MCF 10A (cell line): ENCODE measurements at places on chromosomes 11 and 22.
A peak's percentile ranks its signal among the peaks of the same experiment; 100 is the strongest.

DNA sequence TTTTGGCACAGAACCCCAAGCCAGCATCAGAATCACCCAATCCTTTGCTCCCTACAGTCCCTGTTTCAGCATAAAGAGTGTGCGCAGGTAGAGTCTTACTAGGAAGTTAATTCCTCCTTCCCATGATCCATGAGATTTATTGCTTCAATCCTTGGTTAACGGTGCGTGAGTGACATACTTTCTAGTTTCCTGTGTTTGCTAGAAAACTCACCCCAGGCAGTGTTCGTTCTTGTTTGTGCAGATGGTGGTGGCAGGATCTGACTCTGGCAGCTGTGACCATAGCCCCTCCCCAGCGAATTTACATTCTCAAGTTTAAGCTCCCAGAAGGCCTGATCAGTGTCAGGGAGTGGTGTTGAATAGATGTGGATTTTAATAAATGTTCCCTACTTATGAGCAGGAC is 106.7 kb upstream of the CCT8L2 start:
- no peaks in the 10 kb centered on the region for H3K4me1 ChIP-seq
- H3K27ac ChIP-seq: no peak overlapping the region
- peaks cover 5% of the 10 kb centered on the region for H3K36me3 ChIP-seq
- H3K4me3 ChIP-seq: no peak overlapping the region
- DNase-seq: no peak
- H3K27me3 ChIP-seq: no peaks in the 10 kb centered on the region

DNA sequence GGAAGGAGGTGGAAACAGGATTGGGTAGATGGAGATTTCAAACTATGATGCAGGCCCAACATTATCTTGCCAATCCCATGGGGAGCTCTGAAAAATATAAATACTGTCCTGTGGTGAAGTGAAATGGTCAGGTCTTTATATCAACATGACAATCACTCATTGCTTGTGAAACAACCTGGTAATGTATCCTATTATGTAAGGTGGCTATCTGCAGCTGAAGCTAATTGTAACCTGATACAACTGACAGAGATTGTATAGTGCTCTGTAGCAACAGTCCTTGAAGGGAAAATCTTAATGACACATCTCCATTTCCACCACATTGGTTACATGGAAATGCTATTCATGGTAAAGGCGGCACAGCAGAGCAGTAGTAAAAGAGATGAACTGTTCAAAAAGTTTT is 20.7 kb upstream of the CHORDC1 start:
- H3K27ac ChIP-seq: no peak overlapping the region
- H3K27me3 ChIP-seq: no peaks in the 10 kb centered on the region
- DNase-seq: peak; percentile 29

- peaks cover 2% of the 10 kb centered on the region for H3K27me3 ChIP-seq
- peaks cover 16% of the 10 kb centered on the region for H3K4me1 ChIP-seq
- no peak overlapping the region for H3K27ac ChIP-seq
- no peak for DNase-seq
- H3K36me3 ChIP-seq: no peaks in the 10 kb centered on the region
Observed at GRCh38 chr11:31996159-31996881, 94.6 kb upstream of the RCN1 start.

GRCh38 chr11:106076171-106076918 is 802 bp downstream of the KBTBD3 start:
- H3K27me3 ChIP-seq: no peaks in the 10 kb centered on the region
- peaks cover 15% of the 10 kb centered on the region for H3K36me3 ChIP-seq
- peak overlapping the region; percentile 97 for H3K27ac ChIP-seq
- peak overlapping the region; percentile 88 for H3K4me3 ChIP-seq
- DNase-seq: no peak

- no peaks in the 10 kb centered on the region for H3K36me3 ChIP-seq
- no peaks in the 10 kb centered on the region for H3K4me1 ChIP-seq
- no peak overlapping the region for H3K4me3 ChIP-seq
- no peaks in the 10 kb centered on the region for H3K27me3 ChIP-seq
Observed at GRCh38 chr22:32882360-32882755, 80.9 kb downstream of the TIMP3 start.

DNA sequence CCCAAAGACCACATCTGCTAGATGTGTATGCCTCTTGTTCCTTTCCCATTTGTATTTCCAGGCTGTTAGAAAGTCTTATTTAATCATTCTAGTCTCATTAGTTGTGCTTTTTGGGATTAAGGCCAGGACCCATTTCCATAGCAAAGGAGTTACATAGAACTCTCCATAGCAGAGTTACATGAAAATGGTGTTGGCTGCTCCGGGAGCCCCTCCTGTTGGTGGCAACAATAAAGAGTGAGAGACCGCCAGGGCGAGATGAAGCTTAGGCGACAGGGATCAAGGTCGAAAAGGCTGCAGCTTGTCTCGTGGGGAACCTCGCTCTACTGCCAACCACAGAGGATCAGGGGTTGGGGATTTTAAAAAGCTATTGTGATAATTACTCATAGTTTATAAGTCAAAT is 58.3 kb downstream of the GRIK4 start:
- no peak overlapping the region for H3K27ac ChIP-seq
- no peak for DNase-seq
- no peak overlapping the region for H3K4me3 ChIP-seq
- H3K36me3 ChIP-seq: no peaks in the 10 kb centered on the region

- no peak for DNase-seq
- no peaks in the 10 kb centered on the region for H3K4me1 ChIP-seq
- H3K27ac ChIP-seq: no peak overlapping the region
- H3K4me3 ChIP-seq: no peak overlapping the region
- H3K36me3 ChIP-seq: no peaks in the 10 kb centered on the region
Observed at GRCh38 chr11:121714351-121714750, 261.6 kb upstream of the SORL1-AS1 start.

GRCh38 chr22:24147666-24148065 is 33.6 kb upstream of the SUSD2 start:
- H3K27ac ChIP-seq: no peak overlapping the region
- H3K27me3 ChIP-seq: no peaks in the 10 kb centered on the region
- H3K4me3 ChIP-seq: no peak overlapping the region
- H3K36me3 ChIP-seq: no peaks in the 10 kb centered on the region
- DNase-seq: no peak

DNA sequence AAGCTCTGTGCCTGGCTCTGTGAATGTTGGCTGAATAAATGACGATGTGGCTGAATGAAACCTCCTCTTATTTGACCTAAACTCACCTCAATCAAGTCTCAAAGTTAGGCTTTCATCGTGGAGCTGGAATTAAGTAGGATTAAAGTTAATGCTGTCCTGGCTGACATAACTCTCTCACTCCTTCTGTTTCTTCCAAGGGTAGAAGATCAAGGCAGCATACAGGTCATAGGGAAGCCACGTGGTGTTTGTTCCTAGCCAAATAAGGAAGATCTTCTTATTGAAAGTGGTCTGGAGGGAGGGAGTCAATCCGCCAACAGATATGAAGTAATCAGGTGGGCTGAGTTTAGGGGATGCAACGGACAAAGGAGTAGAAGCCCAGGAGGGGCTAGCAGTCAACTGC is 59.5 kb downstream of the TRIM29 start:
- no peak overlapping the region for H3K4me3 ChIP-seq
- no peak overlapping the region for H3K27ac ChIP-seq
- peaks cover 5% of the 10 kb centered on the region for H3K4me1 ChIP-seq
- peaks cover 20% of the 10 kb centered on the region for H3K27me3 ChIP-seq

DNA sequence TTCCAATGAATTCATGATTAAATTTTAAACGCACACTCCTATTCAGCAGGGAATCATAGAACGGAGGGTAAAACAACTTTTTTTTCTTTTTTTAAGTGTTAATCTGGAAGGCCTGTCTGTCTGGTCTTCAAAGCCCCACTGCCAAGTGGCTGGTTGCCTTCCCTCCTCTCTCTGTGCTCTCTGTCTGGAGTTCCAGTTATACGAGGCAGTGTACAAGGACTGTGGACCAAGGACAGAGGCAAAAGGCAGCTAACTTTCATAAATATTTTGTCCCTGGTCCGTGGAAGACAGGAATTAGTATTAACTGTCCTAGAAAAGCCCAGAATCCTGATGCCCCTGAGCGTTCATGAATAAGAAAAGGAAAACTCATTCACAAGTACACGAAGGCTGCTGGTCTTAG is 164.0 kb upstream of the E2F8 start:
- peaks cover 2% of the 10 kb centered on the region for H3K27me3 ChIP-seq
- no peak overlapping the region for H3K4me3 ChIP-seq
- no peak overlapping the region for H3K27ac ChIP-seq

DNA sequence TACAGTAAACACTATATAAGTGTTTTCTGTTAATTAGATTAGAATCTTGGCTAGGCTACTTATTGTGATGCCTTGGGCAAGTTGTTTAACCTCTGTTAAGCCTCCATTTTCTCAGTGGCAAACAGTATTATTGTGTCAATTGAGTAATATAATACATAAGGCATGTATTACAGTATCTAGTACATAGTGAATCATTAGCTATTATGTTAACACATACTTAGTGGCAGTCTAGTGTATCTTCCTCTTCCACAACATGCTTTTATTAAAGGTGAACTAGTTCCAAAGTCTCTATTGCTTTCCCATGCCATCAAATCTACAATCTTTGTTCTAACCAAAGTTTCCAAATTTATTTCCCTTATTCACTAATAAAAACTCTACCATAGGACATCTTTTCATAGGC is 200.9 kb downstream of the SOX6 start:
- DNase-seq: no peak
- no peaks in the 10 kb centered on the region for H3K27me3 ChIP-seq
- H3K36me3 ChIP-seq: no peaks in the 10 kb centered on the region

- no peak for DNase-seq
- no peak overlapping the region for H3K27ac ChIP-seq
- no peaks in the 10 kb centered on the region for H3K27me3 ChIP-seq
- H3K36me3 ChIP-seq: no peaks in the 10 kb centered on the region
Observed at GRCh38 chr11:104765401-104766095, 132.7 kb downstream of the CASP12 start.

GRCh38 chr11:94741022-94741679 is 27.0 kb upstream of the AMOTL1 start:
- H3K27ac ChIP-seq: peak overlapping the region; percentile 69
- peak; percentile 57 for DNase-seq
- H3K27me3 ChIP-seq: no peaks in the 10 kb centered on the region
- H3K4me1 ChIP-seq: peaks cover 15% of the 10 kb centered on the region

DNA sequence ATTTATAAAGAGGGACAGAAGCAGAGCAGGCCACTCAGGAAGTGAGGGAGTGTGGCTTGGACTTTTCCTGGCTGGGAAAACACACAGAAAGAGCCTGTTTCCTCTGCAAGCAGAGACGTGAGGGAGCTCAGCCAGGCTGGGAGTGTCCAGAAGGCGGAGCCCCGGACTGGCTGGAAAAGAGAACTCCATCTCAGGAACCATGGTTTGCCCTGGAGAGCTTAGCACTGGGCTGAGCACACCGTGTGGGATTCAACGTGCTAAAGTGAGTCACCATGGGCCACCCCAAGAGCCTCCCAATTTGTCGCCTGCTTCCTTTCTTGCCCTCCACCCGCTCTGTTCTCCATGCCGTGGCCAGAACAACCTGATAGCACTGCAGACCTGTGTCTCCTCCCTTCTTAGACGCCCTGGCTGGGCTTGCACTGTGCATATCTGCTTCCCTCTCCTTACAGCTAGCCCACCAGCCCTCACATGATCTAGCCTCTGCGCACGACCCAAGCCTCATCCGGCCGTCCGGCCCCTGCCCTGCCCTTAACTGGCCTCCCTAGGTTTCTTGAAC is 51.8 kb downstream of the GALNT18 start:
- H3K36me3 ChIP-seq: peaks cover 9% of the 10 kb centered on the region
- H3K27ac ChIP-seq: no peak overlapping the region
- H3K4me3 ChIP-seq: no peak overlapping the region
- peak; percentile 69 for DNase-seq
- H3K4me1 ChIP-seq: peaks cover 34% of the 10 kb centered on the region

- H3K4me1 ChIP-seq: peaks cover 2% of the 10 kb centered on the region
- no peaks in the 10 kb centered on the region for H3K36me3 ChIP-seq
- H3K4me3 ChIP-seq: no peak overlapping the region
- peaks cover 41% of the 10 kb centered on the region for H3K27me3 ChIP-seq
- no peak overlapping the region for H3K27ac ChIP-seq
- no peak for DNase-seq
Observed at GRCh38 chr11:60376601-60377000, 1.7 kb upstream of the MS4A7 start.

GRCh38 chr11:6437423-6437822 is 3.4 kb downstream of the HPX start:
- H3K4me3 ChIP-seq: no peak overlapping the region
- no peak overlapping the region for H3K27ac ChIP-seq
- peaks cover 5% of the 10 kb centered on the region for H3K4me1 ChIP-seq
- no peaks in the 10 kb centered on the region for H3K27me3 ChIP-seq
- no peaks in the 10 kb centered on the region for H3K36me3 ChIP-seq
- no peak for DNase-seq

- no peaks in the 10 kb centered on the region for H3K36me3 ChIP-seq
- peaks cover 27% of the 10 kb centered on the region for H3K27me3 ChIP-seq
- H3K27ac ChIP-seq: no peak overlapping the region
- peaks cover 6% of the 10 kb centered on the region for H3K4me1 ChIP-seq
- no peak for DNase-seq
Observed at GRCh38 chr11:75154646-75155569, 4.0 kb downstream of the SLCO2B1 start.

DNA sequence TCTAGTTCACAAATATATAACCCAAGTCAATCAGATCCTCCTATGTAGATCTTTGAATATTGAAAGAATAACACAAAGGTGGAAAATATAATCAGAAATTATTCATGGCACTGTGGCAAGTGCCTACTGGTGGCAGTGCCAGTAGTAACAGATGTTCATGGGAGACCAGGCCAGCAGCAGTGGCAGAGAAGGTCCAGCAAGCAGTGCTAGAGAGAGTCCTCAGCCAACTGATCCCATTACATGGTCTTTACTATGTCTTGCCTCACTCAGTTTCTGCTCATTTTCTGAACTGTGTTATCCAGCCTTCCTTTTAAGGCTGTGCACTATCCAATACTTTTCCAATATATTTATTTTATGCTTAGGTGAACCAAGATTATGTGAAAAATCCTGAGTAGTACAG is 124.9 kb downstream of the MRTFA start:
- H3K36me3 ChIP-seq: peaks cover 9% of the 10 kb centered on the region
- H3K4me3 ChIP-seq: no peak overlapping the region
- peak overlapping the region; percentile 85 for H3K27ac ChIP-seq
- peaks cover 38% of the 10 kb centered on the region for H3K4me1 ChIP-seq

DNA sequence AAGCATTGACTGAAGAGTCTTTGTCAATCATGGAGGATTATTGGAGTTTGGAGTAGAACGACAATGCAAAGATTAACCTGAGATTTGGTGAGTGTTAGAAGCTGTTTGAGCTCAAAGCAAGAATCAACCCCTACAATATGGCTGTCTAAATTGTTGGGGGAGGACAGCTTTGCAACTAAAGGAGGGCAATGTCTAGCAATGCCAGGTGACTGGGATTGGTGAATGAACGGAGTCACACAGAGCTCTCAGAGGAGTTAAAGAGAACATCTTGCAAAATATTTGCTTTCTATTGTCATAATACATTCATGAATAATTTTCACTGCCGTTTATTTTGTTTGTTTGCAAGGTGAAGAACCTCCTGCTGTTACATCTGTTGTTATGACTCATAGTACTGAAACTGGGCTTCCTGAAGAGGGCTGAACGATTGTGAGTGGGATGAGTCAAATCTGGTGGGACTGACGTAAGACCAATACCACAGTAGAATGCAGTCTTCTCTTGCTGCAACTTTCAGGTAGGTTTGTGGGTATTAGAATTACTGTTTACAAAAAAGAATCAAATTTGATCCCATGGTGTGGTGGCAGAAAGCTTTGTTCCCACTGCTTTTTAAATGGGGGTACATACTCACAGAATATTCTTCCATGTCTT is 281.9 kb downstream of the CADM1 start:
- peaks cover 28% of the 10 kb centered on the region for H3K4me1 ChIP-seq
- H3K36me3 ChIP-seq: no peaks in the 10 kb centered on the region
- peak overlapping the region; percentile 8 for H3K4me3 ChIP-seq
- H3K27me3 ChIP-seq: no peaks in the 10 kb centered on the region
- peak; percentile 96 for DNase-seq

GRCh38 chr11:46659908-46660307 is 40.5 kb downstream of the ARHGAP1 start:
- H3K4me1 ChIP-seq: peaks cover 12% of the 10 kb centered on the region
- no peak for DNase-seq
- peaks cover 85% of the 10 kb centered on the region for H3K36me3 ChIP-seq
- H3K4me3 ChIP-seq: no peak overlapping the region
- H3K27ac ChIP-seq: peak overlapping the region; percentile 70
- H3K27me3 ChIP-seq: no peaks in the 10 kb centered on the region
